Stimulated activated CD8-positive, alpha-beta memory T cell treated with anti-CD3 and anti-CD28 coated beads, Interleukin-7, amount 100 ng/mL, for 1 hour (primary cell): ENCODE measurements at places on chromosomes 1 and 21.

GRCh38 chr1:168230709-168231108, 4.9 kb downstream of the SFT2D2 start:
- no peak for DNase-seq

GRCh38 chr1:214643030-214643429, 40.0 kb downstream of the CENPF start:
- DNase-seq, result no peak

DNA sequence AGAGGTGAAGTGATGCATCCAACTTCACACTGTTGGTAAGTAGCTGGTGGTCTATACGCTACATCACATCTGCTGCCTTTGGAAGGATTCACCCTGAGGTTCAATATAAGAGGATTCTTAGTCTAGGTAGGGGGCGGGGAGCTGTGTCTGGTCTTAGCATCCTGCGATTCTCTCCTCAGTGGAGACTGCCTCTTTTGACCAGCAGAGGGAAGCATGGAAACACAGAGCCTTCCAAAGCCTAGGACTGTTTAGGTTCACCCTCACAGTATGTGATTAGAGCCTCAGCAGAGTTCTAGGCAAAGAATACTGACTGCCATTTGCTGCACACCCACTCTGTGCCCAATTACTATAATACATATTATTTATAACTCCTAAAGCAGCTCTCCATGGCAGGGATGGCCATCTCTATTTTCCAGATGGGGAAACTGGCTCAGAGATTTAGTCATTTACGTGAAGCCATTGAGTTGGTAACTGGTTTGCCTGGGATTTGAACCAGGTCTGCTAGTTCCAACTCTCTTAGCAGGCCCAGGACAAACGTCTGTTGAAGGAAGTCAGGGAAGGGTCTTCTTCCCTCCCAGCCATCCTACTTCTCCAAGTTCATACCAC, 28.9 kb upstream of the EFCAB14 start:
- no peak for DNase-seq

- no peak for DNase-seq
Observed at GRCh38 chr1:43482215-43482614, 28.5 kb upstream of the HYI start.

- no peak for DNase-seq
Observed at GRCh38 chr1:92538048-92538412, 51.3 kb upstream of the GFI1 start.

DNA sequence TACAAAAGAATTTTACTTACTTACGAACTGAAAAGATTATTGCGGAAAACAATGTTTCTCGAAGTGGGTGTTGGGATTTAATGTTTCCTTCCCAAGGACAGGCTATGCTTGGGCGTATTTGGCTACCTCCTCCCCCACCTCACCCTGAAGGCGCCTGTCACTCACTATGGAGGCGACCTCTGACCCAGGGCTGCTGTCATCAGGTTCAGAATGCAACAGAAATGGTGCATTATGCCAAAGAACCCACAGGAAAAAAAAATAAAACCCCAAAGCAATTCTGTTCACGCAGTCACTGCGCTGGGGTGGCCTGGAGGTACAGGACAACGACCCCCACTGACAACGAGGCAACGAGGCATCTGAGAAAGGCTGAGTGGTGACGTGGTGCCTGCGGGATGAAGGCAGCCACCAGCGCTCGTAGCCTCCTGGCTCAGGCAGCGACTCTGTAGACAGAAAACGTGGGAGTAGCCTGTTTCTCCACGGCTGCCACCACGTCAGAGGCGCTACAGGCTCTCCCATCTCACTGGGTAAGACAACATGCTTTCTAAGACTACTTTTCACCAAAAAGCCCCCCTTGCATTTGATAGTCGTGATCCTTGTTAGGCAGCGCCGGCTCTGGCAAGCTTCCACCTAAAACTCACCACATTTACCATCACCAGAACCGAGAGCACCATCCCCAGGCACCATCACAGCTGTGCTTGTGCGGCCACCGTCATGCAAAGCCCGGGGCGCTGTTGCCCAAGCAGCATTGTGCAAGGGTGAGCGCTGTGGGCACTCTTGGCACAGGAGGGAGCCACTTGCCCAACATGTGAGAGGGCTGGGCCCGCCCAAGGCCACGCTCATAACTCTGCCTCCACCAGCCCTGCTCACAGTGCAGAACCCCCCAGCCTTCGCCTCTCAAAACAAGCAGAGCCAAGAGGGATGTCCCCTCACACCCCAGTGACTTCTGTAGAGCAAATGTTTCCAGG, 14.3 kb downstream of the NADK start:
- DNase-seq, result no peak

DNA sequence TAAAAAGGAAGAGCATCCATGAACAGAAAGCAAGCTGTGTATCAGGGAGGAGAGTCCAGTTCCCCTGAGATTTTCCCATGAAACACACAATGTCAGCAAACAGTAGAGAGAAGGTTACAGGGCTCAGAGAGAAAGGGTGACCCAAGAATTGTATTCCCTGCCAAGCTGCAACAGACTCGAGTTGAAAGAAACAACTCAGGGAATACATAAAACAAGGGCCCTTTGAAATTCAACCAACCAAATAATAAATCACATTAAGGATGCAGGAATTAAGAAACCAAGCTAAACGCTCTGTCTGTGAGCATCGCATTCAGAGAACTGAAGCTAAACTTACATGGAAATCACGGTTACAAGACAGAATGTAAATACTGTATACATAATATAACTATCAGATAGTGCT, 20.2 kb downstream of the S100A16 start:
- DNase-seq, result no peak

DNA sequence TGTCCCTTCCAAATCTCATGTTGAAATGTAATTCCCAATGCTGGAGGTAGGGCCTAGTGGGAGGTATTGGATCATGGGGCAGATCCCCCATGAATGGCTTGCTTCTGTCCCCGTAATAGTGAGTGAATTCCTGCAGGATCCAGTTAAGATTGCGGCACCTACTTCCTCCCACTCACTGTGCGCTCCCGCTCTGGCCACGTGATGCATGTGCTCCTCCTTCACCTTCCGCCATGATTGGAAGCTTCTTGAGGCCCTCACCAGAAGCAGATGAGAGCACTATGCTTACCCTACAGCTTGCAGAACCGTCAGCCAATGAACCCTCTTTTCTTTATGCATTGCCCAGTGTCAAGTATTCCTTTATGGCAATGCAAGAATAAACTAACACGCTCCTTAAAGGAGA, 14.9 kb upstream of the RAB3GAP2 start:
- no peak for DNase-seq

GRCh38 chr1:182617734-182618351, 13.7 kb upstream of the RGS16 start:
- DNase-seq, result no peak

GRCh38 chr1:209202830-209203532, 380.5 kb upstream of the CAMK1G start:
- no peak for DNase-seq

DNA sequence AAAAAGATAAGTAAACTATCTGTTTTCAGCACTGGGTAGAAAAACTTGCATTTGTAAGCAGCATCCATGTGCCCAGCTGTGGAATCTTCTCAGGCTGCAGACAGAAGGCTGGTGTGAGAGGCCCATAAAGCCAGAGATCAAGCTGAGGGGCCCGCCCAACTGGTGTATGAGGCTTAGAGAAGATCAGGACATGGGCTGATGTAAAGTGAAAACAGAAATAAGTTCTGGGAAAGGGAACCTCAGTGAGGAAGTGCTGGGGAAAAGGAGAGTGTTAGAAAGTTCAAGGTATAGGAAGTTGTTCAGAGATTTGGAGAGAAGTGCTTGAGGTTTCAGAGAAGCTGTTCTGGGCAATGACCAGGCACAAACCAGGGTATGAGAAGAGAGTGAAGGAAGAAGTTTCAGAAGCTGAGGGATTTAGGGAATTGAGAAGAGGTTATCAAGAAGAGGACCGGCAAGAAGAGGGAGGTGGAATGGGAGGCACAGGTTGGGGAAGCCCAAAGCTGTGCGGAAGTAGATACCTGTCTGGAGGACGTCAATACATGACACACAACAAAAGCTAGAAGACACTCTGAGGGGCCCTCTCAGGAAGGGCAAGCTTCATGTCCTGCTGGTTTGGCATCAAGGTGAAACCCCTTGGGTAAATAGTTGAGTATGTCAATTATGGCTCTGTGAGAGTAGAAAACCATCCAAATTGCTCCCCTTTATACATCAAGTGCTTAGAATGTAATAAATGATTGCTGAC, 2.7 kb upstream of the CD5L start:
- no peak for DNase-seq

DNA sequence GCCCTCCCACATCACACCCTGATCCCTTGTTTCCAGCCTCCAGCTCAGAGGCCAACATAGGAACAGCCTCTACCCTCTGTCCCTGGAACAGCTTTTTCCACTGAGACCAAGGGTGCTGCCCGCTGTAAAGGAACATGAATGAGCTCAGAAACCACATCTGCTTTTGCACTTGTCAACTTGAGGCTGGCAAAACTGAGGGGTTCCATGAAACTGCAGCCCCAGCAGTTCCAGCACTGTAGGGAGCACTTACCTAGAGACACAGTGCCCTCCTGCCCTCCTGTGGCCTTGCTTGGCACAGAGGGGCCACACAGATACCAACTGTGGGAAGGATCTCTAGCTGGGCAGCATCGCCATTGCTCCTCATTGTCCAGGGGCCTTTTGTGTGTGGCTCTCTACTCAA, 51.7 kb downstream of the ITPKB start:
- no peak for DNase-seq

GRCh38 chr1:21149430-21149854, 27.3 kb downstream of the EIF4G3 start:
- no peak for DNase-seq

DNA sequence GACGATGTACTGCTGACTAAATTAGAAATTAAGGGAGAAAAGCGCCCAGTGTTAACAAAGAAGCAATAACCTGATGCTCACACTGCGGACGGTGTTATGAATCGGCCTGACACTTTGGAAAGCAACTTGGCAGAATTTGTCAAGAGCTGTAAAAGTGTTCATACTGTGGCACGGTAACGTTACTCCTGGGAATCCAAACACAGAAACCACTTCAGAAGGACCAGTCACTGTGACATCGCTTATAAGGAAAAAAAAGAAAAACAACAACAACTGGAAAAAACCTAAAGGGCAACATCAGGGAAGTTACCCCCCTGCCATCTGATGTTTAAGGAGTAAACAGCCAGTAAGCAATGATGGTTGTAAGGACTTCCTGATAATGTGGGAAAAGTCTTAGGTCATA, 27.7 kb downstream of the CAPZB start:
- no peak for DNase-seq

GRCh38 chr1:34701326-34702060, 53.4 kb upstream of the GJB5 start:
- DNase-seq, result no peak

DNA sequence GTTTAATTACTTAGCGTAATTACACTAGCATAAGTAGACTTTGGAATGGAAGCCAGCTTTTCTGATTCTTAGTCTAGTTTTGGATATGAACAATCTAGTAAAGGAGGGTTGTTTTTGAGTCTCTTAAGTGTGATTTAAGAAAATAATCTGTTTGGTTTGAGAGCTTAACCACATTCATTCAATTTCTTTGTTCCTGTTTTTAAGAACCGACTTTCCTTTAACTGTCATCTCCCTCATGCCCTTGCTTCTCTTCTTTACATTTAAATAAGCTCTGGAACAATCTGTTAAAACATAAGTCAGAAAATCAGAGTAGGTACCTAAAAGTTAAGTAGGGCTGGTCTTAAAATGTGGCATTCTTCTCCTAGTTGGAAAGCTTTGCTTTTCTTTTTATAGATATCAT, 27.7 kb downstream of the CDC42 start:
- DNase-seq, result no peak

GRCh38 chr1:100606438-100606837, 68.5 kb downstream of the GPR88 start:
- no peak for DNase-seq

DNA sequence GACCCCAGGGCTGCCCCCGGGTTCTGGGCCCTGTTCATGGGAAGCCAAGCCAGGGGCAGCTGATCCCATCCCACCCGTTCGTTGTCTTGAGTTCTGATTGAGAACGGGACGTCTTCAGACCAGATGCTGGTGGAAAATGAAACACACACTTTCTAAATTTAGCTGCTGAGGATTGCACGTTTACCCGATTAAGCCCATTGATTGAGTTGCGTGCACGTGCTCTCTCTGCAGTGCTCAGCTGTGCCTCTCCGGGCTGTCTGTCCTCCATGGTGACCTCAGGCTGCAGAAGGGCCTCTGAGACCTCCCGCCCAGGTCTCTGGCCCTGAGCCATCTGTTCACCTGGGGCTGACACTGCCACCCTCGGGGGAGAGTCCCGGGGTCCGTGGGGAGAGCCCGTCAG, 27.0 kb upstream of the PEX10 start:
- no peak for DNase-seq

DNA sequence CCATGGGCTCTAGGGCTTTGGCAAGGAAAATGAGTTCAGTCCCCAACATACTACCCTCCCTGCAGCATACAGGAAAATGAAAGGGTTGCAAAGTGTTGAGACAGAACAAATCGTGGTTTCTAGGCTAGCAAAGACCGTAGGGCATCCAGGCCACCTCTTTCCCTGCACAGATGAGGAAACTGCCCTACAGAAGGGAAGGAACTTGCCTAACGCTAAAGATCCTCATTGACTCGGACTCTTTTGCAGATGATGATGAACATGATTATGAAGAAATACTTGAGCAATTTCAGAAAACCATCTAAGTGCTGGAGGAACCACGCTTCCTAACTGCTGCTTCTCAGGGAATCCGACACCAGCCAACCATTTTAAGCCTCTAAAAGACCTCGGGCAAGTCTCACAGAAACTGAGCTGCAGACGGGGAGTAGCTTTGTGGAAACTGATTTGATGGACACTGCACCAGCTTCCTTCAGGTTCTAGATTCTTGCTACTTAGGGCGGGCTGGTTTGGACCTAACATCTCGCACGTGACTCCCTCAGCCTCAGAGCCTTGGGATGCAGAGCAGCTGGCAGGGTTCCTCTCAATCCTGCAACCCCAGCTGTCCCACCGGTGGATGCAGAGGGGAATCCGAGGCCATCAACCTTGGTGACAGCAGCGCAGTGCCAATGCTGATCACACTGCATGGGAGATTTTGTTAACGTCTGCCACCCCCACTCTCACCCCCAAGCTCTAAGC, 13.4 kb downstream of the THEMIS2 start:
- no peak for DNase-seq

DNA sequence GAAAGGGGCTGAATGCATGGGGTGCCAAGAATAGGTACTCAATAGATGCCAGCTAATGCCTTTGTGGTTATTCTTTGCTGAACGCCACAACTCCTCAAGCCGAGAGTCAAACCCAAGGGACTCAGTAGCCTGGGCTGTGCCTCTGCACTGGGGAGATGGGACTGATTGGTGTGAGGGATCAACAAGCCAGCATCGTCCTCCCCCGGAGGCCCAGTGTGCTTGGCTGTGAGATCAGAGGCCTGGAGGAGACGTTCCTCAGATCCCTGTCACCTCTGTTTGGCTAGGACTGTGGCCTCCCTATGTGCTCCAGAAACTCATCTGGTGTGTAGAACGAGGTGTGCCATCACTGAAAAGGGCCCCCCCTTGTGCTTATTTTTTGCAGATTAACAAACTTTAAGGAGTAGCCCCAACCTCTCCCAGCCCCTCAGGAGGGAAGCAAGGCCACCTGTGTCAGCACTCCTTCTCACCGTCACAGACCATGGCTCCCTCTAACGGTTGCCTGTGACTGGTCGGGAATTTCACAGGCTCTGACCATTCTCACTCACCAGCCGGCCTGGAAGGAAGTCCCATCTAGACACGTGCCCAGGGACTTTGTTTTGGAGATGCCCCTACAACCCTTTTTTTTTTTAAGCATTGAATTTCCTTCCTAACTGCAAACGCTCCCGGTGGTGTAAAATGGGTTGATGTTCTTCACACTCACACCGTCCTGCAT, 194.0 kb upstream of the VAMP3 start:
- no peak for DNase-seq

GRCh38 chr1:58785442-58786058, 1.7 kb upstream of the JUN start:
- no peak for DNase-seq
